Stimulated activated CD4-positive, alpha-beta T cell treated with anti-CD3 and anti-CD28 coated beads, TNF-alpha, amount 100 ng/mL, for 4 hours (primary cell): ENCODE measurements at places on chromosomes 3 and 15.

DNA sequence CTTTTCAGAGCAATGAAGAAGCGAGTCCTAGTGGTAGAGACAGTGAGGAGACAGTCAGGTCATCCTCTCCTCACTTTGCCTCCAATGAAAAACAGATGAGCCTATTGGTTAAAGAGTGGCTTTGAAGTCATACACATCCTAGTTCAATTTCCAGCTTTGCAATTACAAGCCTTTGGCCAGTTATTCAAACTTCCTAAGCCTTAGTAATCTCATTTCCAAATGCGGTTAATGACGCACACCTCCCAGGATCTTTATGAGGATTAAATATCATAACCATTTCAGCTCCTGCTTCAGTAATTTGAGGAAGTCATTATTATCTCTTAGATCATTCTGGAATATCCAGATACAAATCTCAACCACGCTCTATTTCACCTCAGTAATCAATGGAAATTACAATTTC lies 10.0 kb upstream of the ST6GAL1 start:
- DNase-seq, result no peak

DNA sequence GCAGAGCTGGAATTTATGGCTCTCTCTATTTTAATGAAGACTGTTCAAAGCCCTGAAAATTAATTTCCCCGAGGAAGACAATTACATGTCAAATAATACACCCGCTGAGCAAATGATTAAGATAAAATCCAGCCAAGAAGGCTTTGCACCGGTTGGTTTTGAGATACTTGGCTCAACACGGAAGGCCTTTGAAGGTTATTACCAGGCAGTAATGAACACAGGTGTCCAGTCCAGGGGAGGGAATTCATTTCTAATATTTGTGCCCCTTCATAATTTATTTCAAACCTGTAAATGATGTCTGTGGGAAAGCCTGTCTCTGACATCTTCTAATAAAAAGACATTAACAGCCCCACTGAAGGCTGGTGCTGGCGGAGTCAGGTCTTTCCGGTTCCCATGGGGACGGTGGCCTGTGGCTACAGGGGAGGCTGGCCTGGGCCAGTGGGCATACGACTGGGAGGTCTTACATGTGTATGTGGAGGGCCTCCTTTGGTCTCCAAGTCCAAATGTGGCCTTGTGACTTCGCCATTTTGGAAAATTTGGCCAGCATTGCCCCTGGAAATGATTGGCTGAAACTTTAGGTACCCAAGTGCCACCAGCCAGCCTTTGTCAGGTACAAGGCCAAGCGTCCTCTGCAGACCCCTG lies 49.9 kb upstream of the IQSEC1 start:
- DNase-seq, result no peak

GRCh38 chr3:11164607-11165006 lies 10.3 kb downstream of the HRH1 start:
- no peak for DNase-seq

- no peak for DNase-seq
Observed at GRCh38 chr3:54531741-54532140, 396.1 kb downstream of the LRTM1 start.

- DNase-seq, result no peak
Observed at GRCh38 chr3:194220901-194221326, 85.0 kb downstream of the HES1 start.

- no peak for DNase-seq
Observed at GRCh38 chr3:64673159-64673715, 14.6 kb downstream of the ADAMTS9 start.

GRCh38 chr3:123759871-123760270 lies 124.3 kb downstream of the MYLK start:
- DNase-seq, result no peak

- no peak for DNase-seq
Observed at GRCh38 chr3:107676469-107677309, 153.9 kb downstream of the BBX start.

DNA sequence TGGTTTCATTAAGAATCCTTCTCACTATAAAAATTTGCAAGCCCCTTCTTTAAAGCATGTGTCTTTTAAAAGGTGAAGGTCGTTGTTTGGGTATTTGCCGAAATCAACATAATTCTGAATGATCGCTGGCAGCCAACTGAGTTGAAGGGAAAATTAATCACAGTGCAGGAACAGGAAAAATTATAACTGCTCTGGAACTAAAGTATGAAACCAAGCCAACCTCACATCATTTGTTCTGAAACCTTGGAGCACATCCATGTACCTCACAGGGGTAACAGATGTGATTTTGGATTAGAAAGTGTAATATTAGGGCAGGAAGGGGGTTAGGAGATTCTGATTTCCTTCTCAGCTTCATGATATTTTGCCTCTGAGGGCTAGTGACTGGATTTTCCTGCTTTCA lies 52.2 kb upstream of the PTX3 start:
- no peak for DNase-seq

GRCh38 chr15:78179906-78180305 lies 30.7 kb downstream of the IDH3A start:
- no peak for DNase-seq

DNA sequence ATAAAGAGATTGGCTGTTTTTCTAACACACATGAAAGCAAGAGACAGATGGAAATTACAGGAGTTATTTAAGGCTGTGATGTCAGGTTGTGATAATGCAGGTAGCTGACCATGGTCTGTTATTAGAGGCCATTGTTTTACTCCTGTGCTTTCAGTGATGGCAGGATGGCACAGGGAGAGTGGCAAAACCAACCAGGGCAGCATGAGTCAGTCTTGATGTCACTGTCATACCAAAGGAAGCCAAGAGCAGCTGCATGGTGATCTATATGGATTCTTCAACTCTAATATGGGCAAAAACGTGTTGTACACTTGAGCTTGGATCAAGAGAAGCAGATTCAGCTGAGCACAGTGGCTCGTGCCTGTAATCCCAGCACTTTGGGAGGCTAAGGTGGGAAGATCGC lies 91.8 kb upstream of the LMOD3 start:
- no peak for DNase-seq

GRCh38 chr3:142889212-142890014 lies 530 bp upstream of the PCOLCE2 start:
- DNase-seq, result no peak

- DNase-seq, result no peak
Observed at GRCh38 chr3:69178838-69179739, 56.7 kb upstream of the LMOD3 start.

DNA sequence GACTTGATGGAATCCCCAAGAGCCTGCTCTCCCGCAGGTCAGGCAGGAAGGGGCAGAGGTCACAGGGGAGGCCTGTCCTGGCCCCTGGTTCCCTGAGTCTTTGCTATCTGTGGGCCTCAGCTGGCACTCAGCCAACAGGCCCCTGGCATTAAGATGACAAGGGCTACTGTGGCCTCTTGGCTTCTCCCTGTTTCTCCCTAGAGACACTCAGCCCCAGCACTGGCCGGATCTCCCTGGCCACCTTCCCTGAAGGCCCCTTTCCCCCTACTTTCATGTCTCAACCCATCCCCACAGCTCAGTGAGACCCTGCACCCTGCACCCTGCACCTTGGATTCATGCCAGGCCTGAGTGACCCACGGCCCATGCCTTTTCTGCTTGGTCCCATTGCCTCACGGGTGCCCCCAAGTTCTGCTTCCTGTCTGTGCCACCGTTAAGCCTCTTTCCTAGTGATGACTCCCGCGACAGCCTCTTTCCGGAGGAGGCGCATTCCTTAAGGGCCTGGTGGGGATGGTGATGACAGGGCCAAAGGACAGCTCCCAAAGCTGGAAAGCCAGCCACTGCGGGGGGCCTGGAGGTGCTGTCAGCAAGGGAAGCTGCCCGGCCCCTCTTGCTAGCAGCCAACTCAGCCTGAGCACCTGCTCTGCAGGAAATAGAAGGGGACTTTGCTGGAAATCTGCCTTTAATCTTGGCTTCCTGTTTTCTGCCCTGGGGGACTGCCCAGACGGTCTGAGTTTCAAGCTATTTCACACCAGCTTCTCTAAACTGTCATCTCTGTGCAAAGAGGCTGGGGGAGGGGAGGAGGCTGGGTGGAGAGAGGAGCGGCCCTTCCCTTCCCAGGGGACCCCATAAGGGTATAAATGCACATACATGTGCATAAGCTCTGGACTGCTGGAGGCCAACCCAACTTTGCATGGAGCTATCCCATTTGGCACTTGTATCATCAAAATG lies 4.8 kb upstream of the CSK start:
- DNase-seq, result no peak

- DNase-seq, result no peak
Observed at GRCh38 chr15:71934446-71934845, 124.1 kb downstream of the NR2E3 start.

DNA sequence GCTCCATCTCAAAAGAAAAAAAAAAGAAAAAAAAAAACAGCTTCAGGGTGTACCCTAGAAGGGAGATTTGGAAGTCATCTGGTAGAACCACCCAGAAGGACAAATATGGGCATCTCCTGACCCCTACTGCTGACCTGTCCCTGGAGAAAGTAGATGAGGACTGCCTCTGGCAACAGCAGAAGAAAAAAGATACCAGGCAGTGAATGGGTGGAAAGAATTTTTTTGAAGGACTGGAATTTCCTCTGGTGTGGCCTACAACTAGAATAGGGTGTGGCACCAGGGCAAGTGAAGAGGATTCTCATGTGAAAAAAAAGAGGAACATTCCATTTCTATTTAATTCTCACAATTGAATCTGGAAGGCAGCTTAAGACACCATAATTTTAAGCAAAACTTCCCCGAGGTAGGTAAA lies 3.1 kb downstream of the ANXA2 start:
- DNase-seq, result no peak

DNA sequence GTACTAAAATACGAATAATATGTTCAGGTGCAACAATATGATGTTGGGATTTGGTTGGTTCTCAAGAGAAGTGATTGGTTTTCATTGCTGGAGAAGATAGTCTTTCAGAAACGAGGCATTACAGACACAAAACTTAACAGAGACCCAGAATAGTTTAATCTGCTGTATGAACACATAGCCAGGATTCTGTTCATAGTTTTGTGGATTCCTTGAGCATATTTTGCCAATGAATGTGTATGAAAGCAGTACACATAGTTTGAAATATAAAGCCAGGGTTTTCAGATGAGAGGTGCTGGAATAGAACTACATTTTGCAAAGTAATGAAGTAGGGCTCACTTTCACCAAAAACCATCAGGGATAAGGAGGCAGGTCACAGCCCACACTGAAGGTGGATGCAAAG lies 5.7 kb upstream of the MCTP2 start:
- DNase-seq, result no peak

DNA sequence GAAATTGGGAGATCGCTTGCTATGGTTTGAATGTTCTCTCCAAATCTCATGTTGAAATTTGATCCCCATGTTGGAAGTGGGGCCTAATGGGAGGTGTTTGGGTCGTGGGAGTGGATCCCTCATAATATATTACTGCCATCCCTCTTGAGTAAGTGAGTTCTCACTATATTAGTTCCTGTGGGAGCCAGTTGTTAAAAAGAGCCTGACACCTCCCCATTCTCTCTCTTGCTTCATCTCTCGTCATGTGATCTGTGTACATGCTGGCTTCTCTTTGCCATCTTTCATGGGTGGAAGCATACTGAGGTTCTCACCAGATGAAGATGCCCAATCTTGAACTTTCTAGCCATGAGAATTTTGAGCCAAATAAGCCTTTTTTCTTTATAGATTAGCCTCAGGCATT lies 43.0 kb upstream of the IL20RB start:
- no peak for DNase-seq

DNA sequence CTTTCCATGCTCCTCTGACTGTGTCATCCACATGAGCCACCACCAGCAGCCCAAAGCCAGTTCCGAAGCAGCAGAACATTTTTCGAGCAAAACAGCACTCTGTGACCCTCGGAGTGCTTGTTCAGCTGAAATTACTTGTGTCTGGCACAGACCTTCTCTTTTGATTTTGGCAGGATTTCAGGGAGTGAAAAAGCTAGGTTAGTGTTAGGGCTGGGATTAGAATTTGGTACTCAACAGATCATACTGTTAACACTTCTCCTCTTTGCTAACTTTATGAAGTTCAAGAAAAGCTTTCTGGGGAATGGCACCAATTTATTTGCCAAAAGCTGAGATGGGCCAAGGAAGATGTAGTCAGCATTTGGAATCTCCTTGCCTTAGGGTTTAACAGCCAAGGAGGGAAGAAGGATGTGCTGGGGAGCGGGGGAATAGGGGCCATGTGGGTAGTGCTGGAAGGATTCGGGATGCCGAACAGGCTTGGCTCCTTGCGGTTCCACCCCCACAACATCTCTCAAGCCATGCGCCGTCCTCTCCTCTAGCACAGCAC lies 55.1 kb upstream of the TRA2B start:
- no peak for DNase-seq

DNA sequence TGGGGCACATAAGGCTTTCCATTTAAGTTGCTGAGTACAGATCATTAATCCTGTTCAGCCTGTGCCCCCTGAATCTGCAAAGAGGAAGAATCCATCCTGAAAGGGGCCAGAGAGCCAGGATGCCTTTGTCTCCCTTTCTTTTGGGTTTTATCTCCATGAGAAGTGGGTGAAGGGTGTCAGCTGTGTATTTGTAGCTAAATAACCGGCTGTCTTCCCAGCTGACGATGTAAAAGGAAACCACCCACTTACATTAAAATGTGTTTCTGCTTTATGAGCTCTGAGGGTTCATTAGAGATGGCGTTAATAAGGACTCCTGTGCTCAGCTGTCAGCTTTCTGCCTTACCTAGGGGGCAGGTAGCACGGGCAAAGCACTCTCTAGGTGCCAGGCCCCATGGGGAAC lies 83.4 kb downstream of the SLCO3A1 start:
- no peak for DNase-seq

DNA sequence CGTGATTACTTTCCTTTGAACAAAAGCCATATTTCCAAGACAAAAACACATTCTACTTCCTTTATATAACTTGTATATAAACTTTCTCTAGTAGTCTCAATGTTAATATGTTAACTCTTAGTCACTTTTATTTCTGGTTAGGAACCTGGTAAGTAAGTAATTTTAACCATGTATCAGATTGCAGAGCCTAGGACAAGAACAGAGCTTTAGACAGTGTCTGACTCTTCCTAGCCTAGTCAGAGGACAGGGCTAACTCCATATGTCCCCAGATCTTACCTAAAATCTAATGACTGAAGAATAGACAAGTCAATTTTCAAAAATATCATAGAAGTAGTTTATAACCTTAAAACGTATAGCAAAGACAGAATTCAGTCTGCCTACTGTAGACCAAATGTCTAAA lies 8.3 kb downstream of the LEKR1 start:
- DNase-seq, result no peak

- DNase-seq, result no peak
Observed at GRCh38 chr3:180973543-180973942, 16.0 kb downstream of the DNAJC19 start.

GRCh38 chr3:122364490-122364889 lies 18.5 kb downstream of the MIX23 start:
- no peak for DNase-seq

- no peak for DNase-seq
Observed at GRCh38 chr15:32646291-32646690, 4.8 kb downstream of the SCG5 start.

GRCh38 chr15:57685306-57686095 lies 21.0 kb upstream of the POLR2M start:
- no peak for DNase-seq

GRCh38 chr3:184523825-184524615 lies 37.6 kb upstream of the EPHB3 start:
- no peak for DNase-seq
